ENCODE measurements at places on chromosomes 16 and 17.

DNA sequence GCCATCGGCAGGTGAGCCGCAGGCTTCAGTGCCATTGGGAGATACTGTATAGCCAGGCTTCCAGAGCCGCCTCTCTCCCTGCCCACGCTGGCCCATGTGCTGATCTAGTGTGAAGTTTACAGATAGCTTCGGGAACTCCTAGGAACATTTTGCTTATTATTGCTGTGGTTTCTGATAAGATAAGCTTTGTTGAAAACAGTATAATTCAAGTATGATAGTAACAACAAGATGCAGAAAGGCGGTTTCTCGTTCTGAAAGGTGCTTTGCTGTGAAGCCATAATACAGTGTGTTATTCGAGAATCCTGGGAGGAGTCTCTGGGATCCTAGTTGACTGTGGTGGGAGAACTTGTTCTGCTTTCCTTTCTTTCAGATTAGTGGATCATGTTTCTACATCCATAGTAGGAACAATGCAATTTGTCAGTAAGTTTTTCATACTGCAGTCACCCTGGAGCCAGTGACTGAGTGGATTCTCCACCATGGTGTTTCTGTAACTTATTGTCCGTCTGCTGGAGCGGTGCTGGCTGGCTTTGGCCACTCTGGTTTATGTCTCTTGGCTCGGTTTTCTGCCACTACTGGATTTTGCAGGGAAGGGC is 31.5 kb downstream of the RAB11FIP3 start:
- no peak for DNase-seq

GRCh38 chr17:45121055-45121454 is 11.3 kb downstream of the PLCD3 start:
- DNase-seq, result no peak

DNA sequence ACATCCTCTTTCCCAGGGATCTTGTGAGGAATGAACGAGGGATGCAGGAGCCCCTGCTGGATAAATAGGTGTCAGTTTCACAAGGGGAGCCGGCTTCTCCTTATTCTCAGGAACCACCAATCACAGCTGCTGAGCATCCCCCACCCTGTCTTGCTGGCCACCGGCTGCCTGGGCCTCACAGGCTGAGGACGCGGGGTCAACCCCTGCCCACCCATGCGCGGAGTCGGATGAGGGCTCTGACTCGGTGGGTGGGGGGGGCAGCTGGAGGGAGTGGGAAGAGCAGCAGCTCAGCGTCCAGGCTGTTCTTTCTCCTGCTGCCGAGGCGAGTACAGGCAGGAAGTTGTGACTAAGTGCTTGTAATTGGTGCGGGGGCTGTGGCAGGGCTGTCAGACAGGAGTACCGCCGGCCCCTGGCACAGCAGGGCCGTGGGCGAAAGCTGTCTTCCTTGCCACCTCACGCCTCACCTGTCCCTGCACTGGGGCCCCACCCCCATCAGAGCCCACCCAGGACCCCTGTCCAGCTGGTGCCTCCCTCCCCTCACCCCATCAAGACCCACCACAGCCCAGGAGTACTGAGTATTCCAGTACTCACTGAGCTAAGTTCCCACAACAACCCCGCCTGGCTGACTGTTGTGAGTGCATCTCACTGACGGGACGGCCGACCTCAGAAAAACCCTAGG is 11.0 kb upstream of the DPEP1 start:
- DNase-seq, result peak; percentile 65

DNA sequence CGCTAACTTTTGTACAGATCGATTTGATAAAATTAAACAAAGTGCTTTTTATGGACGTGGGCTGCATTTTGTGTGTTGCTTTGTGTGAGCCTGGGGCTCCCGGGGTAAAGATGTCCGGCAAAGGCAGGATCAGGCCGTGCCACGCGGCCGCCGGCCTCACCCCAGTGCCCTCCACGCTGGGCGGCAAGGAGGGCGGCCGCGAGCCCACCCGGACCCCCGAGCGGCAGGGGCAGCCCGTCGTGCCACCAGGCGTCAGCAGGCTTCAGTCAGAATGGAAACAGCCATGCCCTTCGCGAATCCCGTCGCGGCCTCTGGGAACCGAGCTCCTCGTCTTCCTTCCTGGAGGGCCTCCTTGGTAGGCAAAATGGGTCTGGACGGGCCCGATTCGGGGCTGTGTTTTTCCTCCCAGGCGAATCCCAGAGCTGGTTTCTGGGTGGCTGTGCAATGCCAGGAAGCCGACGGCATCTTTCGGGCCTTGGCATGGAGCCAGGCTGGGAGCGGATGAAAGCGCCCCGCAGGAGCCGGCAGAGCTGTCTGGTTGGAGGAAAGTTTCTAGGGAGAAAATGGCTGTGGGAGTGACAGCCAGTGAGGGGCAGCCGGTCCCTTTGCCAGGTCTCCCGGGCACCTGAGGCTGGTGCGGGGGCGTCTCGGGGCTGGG is 5.5 kb downstream of the SOX8 start:
- peak; percentile 43 for DNase-seq

- no peak for DNase-seq
Observed at GRCh38 chr17:81723651-81724209, 11.6 kb downstream of the SLC25A10 start.

GRCh38 chr17:17837966-17838962 is 1.5 kb upstream of the SREBF1 start:
- DNase-seq, result no peak

- DNase-seq, result no peak
Observed at GRCh38 chr16:85749771-85750145, 1.1 kb downstream of the C16orf74 start.

DNA sequence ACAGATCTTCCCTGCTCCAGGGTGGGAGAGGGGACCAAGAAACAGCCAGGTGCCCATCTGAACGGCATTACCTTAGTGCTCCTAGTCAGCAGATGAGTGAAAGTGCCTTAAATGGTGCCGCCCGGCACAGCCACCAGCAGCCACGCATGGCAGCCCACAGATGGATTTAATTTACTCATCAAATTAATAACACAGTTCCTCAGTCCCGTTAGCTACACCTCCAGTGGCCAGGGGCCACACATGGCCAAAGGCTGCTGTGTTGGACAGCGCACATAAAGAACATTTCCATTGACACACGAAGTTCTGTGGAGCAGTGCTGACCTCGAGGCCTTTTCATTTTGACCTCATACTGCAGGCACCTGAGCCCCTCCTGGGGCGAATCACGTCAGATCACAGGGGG is 166.3 kb downstream of the CMIP start:
- DNase-seq, result no peak

GRCh38 chr16:11665071-11665491 is 3.2 kb upstream of the SNN start:
- DNase-seq, result no peak

GRCh38 chr17:75950855-75951554 is 10.2 kb upstream of the FBF1 start:
- DNase-seq, result peak; percentile 6

DNA sequence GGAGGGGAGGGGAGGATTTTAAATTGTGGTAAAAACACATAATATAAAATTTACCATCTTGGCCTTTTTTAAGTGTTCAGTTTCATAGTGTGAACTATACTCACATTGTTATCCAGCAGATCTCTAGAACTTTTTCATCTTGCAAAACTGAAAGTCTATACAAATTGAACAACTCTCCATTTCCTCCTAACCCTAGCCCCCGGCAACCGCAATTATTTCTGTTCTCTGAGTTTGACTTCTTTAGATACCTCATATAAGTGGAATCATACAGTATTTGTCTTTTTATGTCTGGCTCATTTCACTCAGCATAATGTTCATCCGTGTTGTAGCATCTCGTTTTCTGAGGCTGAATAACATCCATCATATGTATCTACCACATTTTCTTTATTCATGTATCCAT is 30.0 kb upstream of the MRTFB start:
- DNase-seq, result no peak

DNA sequence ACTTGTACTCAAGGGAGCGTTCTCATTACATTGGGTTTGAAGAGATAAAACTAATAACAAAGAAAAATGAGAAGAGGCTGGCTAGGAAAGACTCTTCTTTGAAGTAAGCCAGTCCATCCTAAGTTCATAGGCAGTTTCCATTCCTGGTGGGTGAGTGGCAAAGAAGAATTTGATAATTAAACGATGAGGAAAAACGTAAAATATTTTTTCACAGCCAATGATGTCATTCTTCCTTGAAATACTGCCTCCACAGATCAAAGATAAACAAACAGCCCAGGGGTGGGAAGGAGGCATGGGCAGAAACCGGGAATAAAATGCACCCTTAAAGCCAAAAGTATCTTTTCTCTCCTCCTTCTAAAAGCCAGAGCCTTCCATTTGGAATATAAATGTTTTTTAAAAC is 346.6 kb downstream of the PMP22 start:
- no peak for DNase-seq

- no peak for DNase-seq
Observed at GRCh38 chr17:33014751-33015150, 23.1 kb downstream of the SPACA3 start.

DNA sequence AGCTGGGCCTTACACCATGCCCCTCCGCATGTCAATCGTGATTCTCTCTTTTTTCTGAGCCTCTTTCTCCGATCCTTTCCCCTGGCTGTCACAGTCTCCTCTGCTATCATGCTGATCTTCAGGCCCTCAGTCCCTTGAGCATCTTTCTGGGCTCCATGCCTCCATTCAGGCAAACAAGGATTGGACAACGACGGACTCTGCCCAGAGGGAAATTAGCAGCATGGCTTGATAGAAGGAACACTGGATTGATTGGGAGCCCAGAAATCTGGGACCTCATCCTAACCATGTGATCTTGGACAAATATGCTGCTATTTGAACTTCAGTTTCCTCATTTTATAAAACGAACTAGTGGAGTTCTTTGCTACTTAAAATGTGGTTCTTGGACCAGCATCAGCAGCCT is 19.6 kb upstream of the PHF12 start:
- no peak for DNase-seq

DNA sequence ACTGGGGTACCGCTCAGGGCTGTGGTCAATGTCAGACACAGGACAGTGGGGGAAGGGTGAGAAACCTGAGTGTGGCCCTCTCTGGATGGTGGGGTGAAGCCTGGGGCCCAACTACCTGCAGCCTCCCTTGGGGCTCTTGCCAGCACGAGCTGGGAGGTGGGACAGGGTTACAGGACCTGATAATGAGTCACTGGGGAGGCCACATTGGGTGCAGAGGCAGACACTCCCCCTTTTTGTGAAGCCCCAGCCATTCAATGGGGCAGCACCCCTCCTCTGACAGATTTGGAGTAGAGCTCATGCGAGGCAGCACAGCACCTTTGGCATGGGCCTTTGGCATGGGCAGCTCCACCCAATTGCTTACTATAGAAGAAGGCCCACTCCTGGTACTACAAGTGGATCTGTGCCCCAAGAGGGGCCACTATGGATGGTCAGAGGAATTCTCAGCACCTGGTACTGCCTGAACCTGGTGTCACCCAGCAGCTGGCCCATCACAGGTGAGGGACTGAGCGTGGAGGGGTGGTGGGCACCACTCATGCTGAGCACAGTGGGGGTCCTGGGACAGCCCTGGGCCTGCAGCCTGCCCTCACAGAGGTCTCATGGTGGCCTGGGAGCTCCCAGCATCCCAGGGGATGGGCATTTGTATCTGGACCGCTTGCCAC is 45.2 kb upstream of the SMPD3 start:
- no peak for DNase-seq

DNA sequence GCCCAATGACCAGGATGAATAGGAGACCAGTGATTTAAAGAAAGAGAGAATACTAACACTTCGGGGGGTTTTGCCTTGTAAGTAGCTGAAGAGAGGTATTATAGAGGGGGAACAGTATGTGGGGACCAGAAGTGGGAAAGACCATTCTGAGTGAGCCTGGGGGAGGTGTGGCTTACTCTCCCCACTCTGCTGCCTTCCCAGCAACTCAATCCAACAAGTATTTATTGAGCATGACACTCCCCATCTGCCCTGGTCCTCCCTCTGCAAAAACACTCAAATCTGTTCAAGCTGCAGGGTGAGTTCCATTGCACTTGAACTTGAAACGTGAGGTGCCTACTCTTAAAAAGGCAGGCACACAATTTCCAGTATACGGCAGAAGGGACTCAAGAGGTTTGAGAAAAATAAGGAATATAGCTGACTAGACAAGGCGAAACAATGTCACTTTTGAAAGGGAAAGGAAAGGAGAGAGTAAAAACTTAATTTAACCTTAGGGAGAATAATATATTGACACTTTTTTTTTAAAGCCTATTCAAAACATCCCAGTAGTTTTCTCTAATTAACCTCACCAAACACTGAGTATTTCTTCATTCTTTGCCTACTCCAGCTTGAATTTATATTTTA is 8.2 kb downstream of the FAM117A start:
- no peak for DNase-seq

DNA sequence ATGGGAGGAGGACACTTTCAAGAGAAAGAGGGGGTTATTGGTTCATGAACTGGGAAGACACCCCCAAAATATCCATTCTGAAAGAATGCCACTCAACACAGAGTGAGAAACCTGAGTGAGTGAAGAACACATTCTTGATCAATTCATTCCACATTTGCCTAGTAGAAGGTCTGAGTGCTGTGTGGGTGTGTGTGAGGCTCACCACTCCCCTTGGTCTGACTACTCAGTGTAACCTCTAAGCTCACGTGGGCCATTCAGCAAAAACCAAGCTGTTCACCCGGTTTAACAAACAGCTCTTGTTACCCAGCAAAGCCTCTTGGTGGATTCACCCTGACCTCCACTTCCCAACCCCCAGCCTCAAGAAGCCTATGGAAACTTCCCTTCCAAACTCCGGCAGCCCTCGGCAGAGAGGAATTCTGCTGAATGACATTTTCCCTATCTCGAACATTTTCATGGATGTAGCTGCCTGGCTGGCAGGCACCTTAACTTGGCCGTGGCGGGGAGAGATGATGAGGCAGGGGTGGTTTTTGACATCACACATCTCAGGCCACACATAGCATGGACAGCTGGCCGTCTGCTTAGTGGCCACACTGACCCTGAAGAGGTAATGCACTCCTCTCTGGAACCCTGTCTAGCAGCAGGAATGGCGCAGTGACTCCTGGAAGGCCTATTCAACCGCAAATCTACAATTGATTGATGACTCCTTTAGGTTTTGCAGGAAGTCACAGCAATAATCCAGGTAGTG is 11.6 kb downstream of the ST6GALNAC1 start:
- DNase-seq, result no peak

DNA sequence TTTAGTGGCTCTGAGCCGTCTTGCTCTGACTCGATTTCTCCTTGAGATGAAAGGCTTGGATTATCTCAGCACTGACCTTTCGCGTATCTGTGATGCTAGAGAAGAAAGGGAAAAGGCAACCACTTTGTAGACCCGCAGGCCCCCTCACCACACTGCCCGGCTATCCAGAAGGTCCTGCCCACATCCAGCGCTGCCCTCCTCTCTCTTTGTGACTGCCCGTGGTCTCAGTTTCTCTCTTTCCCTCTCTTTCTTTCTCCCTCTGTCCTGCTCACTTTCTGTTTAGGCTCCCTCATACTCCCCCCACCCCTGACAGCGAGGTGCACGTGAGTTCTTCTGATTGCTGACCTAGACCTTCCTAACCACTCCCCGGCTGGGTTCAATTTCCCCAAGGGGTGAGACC is 12.8 kb upstream of the TBX21 start:
- no peak for DNase-seq

DNA sequence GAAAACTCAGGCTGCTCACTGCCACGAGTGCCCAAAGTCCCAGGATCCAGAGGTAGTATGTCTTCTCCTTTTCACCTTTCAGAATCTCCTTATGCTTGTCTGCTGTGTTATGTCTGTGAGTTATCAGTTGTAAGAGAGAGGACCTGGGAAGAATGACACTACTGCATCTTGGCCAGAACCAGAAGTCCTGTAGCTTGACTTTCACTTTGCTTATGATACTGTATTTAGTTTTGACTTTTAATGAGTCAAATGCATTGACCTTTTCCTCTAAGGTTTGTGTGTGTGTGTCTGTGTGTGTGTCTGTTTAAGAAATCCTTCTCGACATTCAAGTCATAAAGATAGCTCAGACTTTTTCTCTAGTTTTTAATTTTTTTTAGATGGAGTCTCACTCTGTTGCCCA is 43.4 kb downstream of the BMERB1 start:
- no peak for DNase-seq

- DNase-seq, result no peak
Observed at GRCh38 chr17:37054894-37055293, 106.1 kb downstream of the AATF start.
